ENCODE measurements at places on chromosomes 5 and 9.

GRCh38 chr5:148856009-148856367, 29.6 kb downstream of the ADRB2 start:
- DNase-seq = no peak

DNA sequence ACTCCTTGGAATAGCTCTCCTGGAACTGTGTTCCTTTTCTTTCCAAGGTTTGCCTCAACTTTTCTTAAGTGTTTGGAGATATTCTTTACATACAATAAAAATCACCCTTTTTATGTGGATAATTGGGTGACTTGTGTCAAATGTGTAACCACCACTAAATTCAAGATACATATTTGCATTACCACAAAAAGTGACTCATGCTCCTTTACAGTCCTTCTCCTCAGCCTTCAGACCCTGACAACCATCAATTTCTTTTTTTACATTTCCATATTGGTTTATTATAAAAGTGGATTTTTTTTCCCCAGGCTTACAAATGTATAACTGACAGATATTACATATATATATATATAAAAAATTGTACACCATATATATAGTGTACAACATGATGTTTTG, 372.0 kb upstream of the KCNN2 start:
- no peak for DNase-seq

DNA sequence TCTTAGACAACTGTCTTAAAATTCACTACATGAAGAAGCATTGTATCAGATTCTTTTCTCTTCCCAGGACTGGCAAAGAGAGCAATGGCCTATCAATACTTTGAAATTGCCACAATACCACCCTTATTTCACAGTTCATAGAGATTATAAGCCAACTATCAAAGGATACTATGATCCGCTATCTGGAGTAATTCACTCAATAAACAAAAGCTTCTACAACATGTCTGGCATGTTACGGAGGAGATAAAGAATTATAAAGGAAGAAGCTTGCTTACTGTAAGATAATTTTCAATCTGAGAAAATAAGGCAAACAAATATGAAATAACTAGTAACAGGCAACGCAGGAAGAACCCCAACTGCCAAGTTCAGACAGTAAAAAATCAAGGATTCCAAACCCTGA, 114.8 kb downstream of the GNAQ start:
- DNase-seq = no peak

DNA sequence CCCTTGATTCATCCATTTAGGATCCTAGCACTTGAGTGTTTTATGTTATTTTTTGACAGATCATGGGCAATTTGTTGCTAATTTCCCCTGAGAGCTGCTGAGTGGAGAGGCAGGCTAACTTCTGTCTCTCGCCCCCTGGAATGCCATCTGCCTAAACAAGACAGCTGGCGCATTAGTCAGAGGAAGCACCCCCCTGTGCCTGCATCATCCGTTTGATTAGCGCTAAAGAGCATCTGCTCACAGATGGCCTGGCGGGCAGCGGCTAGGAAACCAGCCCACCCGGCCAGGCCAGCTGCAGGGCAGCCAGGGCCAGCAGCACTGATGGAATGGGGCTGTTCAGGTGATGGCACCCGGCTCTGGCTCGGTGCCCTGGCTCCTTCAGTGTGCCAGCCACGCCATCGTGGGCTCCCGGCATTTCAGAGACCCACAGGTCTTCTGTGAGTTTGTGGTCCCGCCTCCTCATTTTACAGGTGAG, 22.9 kb upstream of the ASS1 start:
- peak; percentile 38 for DNase-seq

DNA sequence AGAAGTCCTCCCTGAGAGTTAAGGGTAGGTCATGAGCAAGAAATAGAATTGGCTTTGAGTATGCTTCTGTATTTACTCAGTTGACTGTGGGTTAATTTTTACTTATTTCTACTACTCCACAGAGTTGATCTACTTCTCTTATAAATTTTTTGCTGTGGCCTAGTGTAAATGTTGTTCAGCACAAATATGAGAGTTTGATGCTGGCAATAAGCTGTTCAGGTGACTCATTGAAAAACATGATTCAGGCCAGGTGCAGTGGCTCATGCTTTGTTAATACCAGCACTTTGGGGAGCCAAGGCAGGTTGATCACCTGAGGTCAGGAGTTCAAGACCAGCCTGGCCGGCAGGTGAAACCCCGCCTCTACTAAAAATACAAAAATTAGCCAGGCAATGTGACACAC, 4.5 kb upstream of the CDK7 start:
- DNase-seq = peak; percentile 63

GRCh38 chr9:80586786-80587330, 1015.1 kb downstream of the TLE4 start:
- no peak for DNase-seq

GRCh38 chr5:40484495-40484894, 195.2 kb upstream of the PTGER4 start:
- DNase-seq = no peak

- no peak for DNase-seq
Measured at GRCh38 chr5:78727786-78728761, 79.5 kb upstream of the LHFPL2 start.

GRCh38 chr5:55485073-55485472, 49.7 kb downstream of the PLPP1 start:
- no peak for DNase-seq

DNA sequence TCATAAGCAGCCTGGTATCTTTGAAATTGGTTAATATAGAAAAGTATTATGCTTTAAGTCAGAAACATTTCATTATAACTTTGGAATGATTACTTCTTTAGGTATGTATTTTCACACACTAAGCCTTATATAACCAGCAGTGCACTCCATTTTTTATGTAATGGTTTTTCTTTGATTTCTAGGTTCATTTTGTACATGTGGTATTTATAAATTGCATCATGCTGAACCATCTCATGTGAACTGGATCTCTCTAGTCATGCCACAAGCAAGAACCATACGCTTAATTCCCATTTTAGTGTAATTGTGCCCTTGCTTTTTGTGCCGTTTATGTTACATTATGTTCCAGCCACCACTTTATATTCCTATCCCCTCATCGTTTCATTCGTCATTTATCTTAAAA, 38.6 kb upstream of the SRP19 start:
- no peak for DNase-seq

GRCh38 chr9:69307446-69308205, 17.4 kb upstream of the ENTREP1 start:
- DNase-seq = no peak

- no peak for DNase-seq
Measured at GRCh38 chr5:8601831-8602354, 732.9 kb downstream of the MTRR start.

DNA sequence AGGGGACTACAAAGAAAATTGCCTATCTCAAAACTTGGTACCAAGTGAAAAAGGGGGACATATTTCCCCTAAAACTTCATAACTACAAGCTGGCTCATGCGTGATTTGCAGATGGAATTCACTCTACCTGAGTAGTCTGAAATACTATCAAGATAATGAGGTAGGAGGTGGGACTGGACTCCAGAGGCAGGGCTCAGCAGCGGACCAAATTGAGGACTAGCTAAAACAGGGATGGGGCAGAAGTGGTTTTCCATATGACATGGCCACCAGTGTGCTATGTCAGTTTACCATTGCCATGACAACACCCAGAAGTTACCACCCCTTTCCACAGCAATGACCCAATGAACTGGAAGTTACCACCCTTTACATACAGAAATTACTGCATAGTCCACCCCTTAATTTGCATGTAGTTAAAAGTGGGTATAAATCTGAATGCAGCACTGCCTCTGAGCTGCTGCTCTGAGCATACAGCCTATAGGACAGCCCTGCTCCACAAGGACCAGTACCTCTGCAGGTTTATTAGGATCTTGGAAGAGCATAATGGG, 30.4 kb upstream of the TESK1 start:
- DNase-seq = no peak

- DNase-seq = no peak
Measured at GRCh38 chr5:95863383-95863757, 40.8 kb upstream of the GLRX start.

DNA sequence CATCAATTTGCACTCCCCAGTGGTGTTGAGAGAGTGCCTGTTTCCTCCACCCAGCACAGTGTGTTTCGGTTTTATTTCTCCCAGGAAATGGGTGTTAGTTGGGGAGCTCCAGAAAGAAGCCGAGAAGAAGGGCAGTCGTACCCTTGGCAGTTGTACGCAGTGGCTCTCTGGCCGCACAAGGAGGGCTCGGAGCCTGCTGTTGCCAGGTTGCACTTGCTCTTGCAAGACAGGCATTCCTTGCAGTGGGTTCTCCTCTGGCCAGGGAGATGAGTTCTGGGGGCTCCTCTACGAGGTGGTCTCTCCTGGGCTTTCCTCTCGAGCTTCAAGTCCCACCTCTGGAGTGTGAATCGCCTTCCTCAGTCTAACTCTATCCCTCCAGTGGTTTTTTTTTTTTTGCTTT, 29.1 kb downstream of the QRFP start:
- DNase-seq = no peak

- DNase-seq = peak; percentile 18
Measured at GRCh38 chr9:133371261-133371711, 4.6 kb downstream of the SURF4 start.

GRCh38 chr5:89117124-89117644, 234.2 kb upstream of the MEF2C start:
- DNase-seq = peak; percentile 47

GRCh38 chr5:155943516-155944407, 383.2 kb upstream of the SGCD start:
- peak; percentile 41 for DNase-seq

- DNase-seq = peak; percentile 58
Measured at GRCh38 chr9:38154501-38155421, 85.7 kb upstream of the SHB start.

DNA sequence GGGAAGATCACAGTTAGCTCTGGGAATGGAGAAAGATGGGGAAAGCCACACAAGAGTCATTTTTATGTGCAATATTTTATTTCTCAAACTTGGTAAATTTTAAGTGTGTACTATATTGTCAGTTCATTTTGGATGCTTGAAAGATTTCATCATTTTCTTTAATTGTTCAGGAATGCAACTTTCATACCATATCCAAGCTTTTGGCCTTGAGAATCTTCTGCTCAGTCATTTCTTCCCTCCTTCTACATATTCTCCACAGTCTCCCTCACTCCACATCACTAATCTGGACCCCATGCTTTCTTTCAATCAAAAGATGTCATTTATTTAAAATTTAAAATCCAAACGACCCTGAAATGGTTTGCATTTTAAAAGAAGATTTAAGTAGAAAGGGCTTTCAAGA, 135.4 kb downstream of the FAM114A2 start:
- DNase-seq = no peak

DNA sequence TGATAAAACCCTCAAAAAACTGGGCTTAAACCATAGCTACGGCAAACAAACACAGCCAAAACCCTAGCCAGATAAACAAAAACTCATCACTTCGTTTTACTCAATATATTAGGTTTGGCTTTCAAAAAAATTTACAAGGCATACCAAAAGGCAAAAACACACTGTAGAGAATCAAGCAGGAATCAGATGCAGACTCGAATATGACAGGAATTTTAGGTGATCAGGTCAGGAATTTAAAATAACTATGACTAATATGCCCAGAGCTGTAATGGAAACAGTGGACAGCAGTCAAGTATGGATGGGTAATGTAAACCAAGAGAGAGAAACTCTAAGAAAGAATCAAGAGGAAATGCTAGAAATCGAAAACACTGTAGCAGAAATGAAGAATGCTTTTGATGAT, 26.5 kb upstream of the DOCK2 start:
- DNase-seq = peak; percentile 4

GRCh38 chr5:545641-546375, 21.6 kb upstream of the SLC9A3 start:
- no peak for DNase-seq

- DNase-seq = peak; percentile 29
Measured at GRCh38 chr5:40834391-40834848, 602 bp downstream of the RPL37 start.

- DNase-seq = no peak
Measured at GRCh38 chr9:122219856-122220672, 8.7 kb downstream of the LHX6 start.

GRCh38 chr5:81232464-81233079, 550 bp upstream of the CKMT2 start:
- DNase-seq = no peak

GRCh38 chr9:5500441-5501235, 9.7 kb upstream of the PDCD1LG2 start:
- no peak for DNase-seq
